ENCODE measurements at places on chromosomes 5 and 9. TPM values are rescaled to one million over a fixed set of nuclear protein-coding genes. Genes with fewer than 3 reads are reported as not detected.

The TPRN gene
- 20.5 TPM for total RNA-seq

The GAS1 gene
- 2.4 TPM for total RNA-seq

- no peak for ATAC-seq
Measured at GRCh38 chr5:18736051-18736398, 1101.8 kb downstream of the TAF11L14 start.

DNA sequence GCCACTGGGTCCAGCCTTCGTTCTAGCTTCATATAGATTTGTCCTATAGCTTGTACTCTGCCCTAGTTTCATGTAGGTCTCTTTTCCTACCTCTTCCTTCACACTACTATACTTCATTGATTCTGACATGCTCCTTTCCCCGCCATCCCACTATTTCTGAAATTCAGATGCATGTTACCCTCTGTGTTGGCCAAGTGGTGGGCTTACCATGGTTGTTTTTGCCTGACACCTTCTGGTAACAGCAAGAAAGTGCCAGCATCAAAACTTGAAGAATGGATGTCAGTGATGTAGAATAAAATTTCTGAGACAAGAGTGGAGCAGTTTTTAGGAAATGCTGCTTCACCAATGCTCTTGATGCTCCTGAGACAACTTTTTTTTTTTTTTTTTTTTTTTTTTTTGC lies 19.5 kb upstream of the SERINC5 start:
- ATAC-seq, result no peak

DNA sequence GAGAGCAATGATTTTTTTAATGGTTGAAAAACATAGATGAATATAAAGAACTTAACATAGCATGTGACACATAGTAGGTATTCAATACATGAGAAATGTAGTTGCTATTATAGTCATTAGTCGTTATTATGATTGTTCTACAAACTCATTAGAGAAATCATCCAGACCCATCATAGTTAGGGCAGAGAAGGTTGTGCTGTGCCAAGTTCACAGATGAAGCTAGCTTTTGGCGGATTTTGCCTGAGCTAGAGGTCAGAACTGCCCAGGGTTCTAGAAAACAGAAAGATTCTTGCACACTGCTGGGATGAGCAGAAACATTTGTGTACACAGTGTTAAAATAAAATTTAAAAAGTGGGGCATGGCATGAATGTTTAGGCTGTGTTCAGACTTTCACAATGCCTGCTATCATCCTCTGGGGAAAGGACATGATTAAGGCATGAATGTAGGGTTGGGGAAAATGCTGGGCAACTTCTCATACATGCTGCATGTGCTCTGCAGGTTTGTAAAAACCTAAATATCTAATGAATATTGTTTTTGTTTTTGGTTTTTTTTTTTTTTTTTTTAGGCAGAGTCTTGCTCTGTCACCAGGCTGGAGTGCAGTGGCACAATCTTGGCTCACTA lies 33.3 kb upstream of the RAD23B start:
- no peak for ATAC-seq

The TTC16 gene
- total RNA-seq, result not detected

DNA sequence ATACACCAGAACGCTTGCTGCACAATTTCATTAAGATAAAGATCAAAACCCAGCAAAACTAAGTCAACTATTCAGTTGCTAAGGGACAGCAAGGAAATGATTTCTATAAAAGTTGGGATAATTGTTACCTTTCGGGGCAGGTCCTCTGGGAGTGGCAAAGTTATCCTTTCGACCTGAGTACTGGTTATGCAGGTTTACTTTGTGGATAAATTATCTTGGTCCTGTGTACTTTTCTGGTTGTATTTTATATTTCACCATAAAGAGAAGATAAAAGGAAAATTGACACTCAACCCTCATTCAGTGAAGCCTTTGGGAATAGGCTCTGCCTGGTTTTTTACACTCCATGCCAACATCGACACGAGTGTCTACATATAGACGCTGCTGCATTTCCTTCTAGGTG lies 146.5 kb downstream of the SYK start:
- peak; percentile 51 for ATAC-seq

GRCh38 chr5:175215906-175216305 lies 228.1 kb downstream of the DRD1 start:
- ATAC-seq, result no peak

GRCh38 chr9:68919661-68920060 lies 94.3 kb downstream of the PRKACG start:
- ATAC-seq, result no peak

DNA sequence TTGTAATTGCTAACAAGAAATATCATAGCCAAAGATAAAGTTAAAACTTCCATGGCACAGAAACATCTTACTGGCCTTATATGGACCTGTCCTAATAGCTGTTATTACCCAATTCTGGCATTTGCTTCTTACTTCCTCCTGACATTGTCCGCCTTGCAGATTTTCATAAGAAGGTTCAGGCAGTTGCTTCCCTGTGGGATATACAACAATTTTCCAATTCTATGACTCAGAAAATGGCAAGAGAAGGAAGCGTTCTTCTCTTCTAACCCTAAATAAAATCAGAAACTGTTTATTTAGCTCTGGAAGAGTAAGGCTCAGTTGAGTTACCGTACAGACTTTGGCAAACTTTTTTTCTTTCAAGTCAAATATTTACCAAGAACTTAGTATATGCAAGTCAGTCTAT lies 1.7 kb downstream of the PRKAA1 start:
- ATAC-seq, result no peak

DNA sequence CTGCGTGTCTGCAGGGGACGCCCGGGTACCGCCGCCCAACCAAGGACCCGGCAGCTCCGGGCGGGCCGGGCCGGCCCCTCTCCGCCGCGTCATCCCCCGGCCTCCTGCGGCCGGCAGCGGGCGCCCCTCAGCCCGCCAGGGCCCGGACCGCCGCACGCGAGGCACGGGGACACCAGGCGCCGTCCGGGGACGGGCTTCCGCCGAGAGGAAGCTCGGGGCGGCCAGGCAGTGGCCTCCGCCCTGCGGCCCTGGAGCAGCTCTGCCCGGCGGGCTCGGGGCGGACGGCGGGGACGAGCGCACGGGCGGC lies 373 bp downstream of the FBXW5 start:
- peak; percentile 25 for ATAC-seq

The SPATA31C1 gene
- not detected for total RNA-seq

DNA sequence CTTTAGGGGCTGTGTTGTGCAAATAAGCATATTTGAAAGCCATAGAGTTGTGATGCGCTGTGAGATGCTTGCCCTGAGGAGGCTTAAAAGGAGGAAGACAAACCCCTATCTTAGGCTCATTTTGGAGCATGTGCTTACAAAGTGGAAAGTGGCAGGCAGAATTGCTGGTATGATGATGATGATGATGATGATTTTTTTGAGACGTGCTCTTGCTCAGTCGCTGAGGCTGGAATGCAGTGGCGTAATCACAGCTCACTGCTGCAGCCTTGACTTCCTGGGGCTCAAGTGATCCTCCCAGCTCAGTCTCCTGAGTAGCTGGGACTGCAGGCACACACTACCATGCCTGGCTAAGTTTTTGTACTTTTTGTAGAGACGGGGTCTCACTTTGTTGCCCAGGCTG lies 1.7 kb downstream of the CNOT8 start:
- no peak for ATAC-seq

DNA sequence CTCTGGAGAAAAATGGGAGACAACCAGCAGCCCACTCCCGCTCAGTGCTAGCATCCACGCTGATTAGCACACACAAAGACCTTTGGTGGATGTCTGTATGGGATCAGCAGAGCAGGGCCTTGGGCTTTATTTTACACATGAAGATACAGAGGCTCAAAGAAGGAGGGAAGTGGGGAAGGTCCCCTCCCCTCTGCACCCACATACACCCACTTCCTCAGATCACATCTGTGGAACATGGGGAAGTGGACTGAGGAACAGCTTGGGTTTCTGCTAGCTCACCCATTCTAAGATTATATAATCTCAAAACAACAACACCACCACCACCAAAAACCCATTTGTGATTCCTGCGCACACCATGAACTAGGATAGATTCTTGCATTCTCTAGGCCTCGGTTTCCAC lies 14.0 kb downstream of the GGTA1 start:
- no peak for ATAC-seq

The TLE1 gene
- 12.0 TPM for total RNA-seq

The TLX3 gene
- total RNA-seq, result not detected

GRCh38 chr9:98057138-98057799 lies 737 bp downstream of the NANS start:
- no peak for ATAC-seq

DNA sequence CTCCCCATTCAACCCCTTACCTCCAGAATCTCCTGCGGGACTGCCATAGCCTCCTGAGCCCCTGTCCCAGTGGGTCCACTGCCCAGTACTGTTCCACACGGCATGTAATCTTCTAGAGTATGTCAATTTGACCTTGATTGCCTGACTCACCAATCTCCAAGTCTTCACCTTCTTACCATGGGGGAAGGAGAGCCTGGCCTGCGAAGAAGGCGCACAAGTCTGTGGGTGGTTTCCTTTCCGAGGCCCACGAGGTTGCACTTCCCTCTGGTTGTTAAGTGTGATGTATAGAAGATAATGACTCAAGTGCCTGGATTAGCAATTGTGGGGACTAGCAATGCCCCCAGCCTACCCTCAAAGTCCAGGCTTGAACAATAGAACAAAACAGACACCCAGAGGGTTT lies 8.1 kb upstream of the TENT4A start:
- ATAC-seq, result no peak

The FOXD4 gene
- 0.28 TPM for total RNA-seq

DNA sequence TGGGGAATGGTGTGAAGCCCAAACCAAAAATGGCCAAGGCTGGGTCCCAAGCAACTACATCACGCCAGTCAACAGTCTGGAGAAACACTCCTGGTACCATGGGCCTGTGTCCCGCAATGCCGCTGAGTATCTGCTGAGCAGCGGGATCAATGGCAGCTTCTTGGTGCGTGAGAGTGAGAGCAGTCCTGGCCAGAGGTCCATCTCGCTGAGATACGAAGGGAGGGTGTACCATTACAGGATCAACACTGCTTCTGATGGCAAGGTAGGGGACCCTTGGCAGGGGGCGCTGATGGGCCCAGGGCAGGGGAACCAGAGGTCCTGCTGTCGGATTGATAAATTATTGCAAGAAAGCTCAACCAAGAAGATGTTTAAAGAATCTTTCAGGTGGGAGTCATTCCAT lies 19.8 kb downstream of the ABL1 start:
- ATAC-seq, result no peak

The DOCK2 gene
- 2.2 TPM for total RNA-seq

DNA sequence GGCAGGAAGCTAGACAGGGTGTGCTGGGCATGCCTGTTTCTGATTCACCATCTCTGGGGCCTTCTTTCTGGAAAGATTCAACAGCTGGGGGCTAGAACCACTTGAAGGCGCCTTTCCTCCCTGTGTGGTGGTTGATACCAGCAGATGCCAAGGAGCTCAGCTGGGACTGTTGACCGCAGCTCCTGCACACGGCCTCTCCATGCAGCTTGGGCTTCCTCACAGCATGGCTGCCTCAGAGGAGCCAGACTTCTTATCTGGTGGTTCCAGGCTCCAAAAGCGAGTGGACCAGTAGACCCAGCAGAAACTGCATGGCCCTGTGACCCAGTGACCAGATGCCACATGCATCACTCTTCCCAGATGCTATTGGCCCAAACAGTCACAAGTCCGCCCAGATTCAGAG lies 74.7 kb upstream of the COL5A1 start:
- no peak for ATAC-seq

DNA sequence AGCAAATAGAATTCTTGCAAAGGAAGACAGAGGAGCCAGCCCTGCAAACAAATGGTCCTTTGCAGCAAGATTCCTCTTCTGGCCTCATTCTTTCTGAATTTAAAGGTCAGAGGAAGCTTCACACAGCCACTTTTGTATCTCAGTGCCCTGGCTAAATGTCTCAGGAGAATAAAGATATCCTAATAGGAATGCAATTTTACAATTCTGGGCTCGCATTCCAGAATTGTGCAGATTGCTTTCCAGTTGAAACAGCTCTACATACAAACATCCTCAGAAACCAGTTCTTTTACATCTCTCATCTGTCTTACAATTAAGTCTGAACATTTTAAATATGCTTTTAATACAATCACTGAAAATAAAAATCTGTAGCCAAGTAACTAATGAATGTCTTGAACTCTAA lies 14.6 kb upstream of the ACOT12 start:
- no peak for ATAC-seq

The NRARP gene
- 20.4 TPM for total RNA-seq

The ZNF883 gene
- total RNA-seq, result 1.0 TPM

DNA sequence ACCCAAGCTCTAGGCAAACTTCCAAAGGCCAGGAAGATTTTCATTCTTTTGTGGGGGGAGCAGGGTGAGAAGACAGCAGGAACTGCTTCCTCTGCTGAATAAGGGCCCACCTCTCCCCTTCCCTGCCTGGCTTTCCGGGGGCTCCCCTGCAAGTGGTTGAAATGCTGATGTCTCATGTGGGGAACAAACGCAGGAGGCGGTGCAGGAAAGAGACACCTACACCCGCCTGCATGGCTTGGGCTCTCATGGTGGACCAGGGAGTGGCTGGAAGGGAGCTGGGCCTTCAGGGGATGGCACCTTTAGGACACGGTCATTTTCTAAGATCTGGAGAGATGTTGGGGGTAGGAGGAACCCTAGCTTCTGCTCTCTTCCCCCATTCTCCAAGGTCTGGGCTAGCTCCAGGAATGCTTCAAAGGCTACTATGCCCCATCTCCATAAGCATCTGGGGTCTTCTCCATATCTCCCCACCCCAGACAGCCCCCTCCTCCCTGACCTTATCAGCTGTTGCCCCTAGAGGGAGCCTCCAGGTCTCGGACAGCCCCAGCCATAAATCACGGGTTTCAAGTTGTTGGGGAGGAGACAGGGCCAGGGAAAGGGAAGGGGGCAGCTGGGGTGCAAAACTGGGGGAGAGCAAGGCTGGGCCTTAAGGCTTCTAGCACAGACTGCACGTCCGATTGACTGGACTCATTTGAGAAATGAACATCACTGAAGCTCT lies 76.6 kb downstream of the PSD2 start:
- ATAC-seq, result no peak

The ODF2 gene
- total RNA-seq, result 14.5 TPM

- no peak for ATAC-seq
Measured at GRCh38 chr5:13704396-13704795, 240.1 kb downstream of the DNAH5 start.

DNA sequence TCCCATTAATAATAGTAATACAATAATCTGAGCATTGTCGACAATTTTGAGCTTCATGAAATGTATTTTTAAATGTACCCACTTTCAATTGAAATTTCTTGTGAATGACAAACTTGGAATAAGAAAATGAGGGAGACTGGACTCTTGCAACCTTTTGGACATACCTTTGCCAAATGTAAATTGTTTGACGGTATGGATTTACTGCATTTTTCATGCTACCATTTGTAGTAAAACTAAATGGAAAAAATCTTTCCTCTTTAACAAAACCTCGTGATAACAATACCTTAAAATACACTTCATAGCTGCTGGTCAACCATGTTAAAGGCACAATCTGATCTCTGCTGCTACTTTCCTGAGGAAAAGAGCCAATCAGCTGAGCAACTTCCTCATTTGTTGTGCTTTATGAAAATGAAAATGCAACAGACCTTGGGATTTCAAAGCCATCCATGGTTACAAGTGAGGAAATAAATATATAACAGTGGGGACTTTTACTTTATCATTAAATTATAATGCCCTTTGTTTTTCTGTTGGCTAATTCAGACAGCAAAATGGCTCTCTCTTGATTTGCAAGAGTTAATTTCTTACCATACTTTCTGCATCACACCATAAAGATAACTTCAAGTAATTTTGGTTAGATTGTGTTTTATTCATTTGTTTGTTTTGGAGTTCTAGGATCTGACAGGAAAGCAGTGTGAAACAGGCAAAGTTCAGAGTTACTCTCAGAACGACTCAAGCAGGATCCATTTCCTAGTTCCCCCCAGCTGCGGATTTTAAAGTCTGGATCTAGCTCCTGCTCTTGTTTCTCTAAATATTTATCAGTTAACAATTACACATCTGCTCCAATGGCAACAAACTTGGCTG lies 1.1 kb downstream of the ALDH1A1 start:
- no peak for ATAC-seq

The SMIM32 gene
- not detected for total RNA-seq
